CD14-positive monocyte (primary cell): ENCODE measurements at places on chromosomes 6 and 20.

- DNase-seq: no peak
Observed at GRCh38 chr20:36364506-36364905, 58.4 kb downstream of the DLGAP4 start.

DNA sequence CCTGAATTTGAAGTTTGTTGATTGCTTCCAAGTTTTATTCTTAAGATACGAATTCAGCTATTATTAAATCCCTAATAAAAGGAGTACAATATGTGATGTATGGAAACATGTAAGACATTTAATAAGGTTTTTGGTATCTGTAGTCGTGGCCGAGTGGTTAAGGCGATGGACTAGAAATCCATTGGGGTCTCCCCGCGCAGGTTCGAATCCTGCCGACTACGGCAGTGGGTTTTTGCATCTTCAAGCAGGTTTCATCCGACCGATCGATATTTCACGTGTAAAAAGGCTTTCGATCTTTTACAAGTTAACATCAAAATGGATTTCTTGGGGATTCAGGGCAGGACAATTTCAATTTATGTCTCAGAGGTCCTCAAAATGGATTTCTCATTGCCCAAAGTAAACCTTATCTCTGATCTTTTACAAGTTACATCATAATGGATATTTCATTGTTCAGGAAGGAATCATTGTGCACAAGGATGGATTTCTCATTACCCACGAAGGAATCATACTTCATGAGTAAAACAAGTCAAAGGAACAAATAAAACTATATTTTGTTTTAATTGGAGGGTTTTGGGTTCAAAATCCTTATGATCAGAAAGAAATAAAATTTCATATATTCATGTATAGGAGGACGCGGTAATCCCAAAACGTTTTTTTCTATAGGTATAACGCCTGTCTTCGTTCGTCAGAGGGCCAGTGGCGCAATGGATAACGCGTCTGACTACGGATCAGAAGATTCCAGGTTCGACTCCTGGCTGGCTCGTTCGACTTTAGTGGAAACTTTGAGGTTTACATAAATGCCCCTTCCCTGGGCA lies 37.3 kb upstream of the BTN3A2 start:
- peak; percentile 75 for DNase-seq

- no peak for DNase-seq
Observed at GRCh38 chr6:166636934-166637333, 9.9 kb upstream of the RPS6KA2 start.

DNA sequence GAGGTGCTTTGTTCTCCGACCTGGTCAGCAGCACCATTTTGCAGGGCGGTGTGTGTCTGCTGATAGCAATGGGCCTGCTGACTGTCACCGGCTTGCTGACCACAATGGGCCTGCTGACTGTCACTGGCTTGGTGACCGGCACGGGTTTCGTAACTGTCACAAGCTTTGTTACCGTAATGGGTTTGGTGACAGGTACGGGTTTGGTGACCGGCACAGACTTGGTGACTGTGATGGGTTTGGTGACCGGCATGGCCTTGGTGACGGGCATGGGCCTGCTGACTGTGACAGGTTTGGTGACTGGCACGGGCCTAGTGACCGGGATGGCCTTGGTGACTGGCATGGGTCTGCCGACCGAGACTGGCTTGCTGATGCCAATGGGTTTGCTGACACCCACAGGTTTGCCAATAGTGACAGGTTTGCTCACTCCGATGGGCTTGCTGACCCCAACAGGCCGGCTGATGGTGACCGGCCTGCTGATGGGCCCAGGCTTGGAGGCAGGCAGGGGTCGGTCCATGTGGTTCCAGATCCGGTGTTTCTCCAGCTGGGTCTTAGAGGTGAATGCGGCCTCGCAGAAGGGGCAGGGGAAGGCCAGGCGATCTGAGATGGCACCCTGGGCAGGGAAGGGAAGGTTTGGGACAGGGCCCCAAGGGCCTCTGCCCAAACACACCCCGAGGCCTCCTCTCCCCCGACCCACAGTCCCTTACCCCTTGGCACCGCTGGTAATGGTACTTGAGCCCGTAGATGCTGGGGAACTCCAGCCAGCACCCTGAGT lies 3.4 kb downstream of the ZNF512B start:
- DNase-seq: no peak

DNA sequence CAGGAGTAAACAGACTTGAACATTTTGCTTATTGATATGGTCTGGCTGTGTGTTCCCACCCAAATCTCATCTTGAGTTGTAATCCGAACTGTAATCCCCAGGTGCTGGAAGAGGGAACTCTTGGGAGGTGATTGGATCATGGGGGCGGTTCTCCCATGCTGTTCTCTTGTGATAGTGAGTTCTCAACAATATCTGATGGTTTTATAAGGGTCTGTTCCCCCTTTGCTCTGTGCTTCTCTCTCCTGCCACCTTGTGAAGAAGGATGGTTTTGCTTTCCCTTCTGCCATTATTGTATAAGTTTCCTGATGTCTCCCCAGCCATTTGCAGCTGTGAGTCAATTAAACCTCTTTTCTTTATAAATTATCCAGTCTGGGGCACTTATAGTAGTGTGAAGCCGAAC lies 40.0 kb downstream of the MYLIP start:
- DNase-seq: no peak

DNA sequence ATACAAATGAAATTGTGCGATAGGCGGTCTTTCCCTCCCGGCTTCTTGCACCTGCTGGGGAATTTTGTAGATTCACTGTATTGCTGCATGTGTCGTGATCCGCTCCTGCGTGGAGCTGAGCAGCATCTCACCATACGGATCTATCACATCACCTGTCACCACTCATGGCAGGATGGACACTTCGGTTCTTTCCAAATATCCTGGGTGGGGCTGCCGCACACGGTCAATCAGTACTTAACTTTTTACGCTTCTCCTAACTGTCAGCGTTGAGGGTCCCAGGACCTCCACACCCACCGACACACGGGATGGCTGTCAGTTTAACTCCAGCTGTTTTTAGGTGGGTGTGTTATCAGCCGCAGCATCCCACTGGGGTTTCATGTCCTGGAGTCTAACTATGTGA lies 19.2 kb downstream of the TAF4 start:
- no peak for DNase-seq

DNA sequence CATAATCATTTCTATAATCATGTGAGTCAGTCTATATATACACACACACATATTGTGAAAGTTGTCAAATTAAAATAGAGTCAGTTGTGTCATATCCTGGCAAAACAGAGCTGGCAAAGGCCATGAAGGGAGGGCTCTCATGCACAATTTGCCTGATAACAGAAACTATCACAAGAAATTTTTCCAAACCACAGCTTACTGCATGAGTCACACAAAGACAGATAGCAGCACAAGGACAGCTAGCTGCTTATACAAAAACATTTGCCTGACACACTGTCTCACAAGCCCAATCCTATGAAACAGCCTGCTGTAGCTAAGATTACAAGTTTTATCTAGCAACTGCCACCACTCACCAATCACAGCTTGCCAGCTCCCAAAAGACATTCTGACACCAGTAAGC lies 848.5 kb upstream of the MAN1A1 start:
- DNase-seq: no peak

DNA sequence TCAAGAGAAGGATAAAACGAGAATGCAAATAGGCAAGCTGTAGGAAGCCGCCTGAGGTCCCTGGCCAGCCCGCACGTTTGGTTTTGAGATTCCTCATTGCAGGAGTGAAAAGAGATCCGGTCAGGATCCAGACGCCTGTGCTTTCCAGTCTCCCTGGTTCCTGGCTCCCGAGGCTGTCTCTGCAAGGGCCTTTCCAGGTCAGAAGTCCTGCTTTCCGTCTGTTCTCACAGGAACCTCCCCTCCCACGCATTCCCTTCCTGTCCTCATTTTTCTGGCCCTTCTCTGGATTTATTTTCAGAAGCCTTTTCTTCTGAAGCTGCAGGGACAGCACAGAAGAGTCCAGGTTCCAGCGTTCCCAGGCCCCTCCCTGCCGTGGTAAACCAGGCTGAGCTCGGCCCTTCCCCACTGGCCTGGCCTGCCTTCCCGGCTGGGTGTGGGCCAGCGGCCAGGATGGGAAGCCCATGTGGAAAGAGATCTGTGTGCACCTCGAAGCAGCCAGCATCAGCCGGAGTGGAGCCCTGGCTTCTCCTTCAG lies 54.0 kb downstream of the TMEM242 start:
- DNase-seq: no peak

GRCh38 chr6:2943564-2943955 lies 27.8 kb downstream of the SERPINB6 start:
- DNase-seq: no peak

DNA sequence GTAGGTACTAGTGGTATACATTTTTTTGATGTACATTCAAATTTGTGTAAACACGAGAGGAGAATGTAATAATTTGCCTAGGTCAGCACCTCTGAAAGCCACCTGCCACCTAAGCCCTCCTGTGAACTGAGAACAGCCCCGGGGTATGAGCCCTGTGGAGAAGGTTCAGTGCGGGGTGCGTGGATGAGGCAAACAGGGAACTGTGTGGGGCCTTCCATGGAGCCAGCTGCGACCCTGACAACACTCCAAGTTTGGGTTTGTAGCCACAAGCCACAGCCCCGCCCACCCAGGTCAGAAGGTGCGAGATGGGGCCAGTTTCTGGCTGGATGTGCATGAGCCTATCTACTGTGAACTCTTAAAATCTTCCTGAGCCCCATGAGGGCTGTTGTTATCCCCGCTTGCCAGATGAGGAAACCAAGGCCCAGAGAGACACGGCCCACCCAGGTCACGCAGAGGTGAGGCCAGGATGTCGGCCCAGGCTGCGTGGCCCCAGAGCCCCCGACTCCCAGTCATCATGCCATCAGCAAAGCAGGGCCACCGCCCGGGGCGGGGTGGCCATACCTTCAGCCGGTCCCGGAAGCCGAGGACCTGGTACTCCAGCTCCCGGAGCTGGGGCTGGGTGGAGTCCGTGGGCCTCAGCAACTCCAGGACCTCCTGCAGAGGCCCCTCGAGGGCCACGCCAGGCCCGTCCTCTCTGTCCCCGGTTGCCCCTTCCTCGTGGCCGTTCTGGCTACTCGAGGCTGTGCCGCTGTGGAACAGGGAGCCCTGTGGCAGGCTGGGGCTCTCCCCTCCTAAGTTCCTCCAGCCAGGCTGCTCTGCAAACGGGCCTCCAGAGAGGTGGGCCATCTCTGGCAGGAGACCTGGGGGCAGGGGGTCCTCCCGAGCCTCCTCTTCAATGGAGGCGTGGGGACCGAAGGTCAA lies 89.6 kb downstream of the RIPOR3 start:
- no peak for DNase-seq

- DNase-seq: no peak
Observed at GRCh38 chr6:34295721-34296120, 46.9 kb upstream of the SMIM29 start.

DNA sequence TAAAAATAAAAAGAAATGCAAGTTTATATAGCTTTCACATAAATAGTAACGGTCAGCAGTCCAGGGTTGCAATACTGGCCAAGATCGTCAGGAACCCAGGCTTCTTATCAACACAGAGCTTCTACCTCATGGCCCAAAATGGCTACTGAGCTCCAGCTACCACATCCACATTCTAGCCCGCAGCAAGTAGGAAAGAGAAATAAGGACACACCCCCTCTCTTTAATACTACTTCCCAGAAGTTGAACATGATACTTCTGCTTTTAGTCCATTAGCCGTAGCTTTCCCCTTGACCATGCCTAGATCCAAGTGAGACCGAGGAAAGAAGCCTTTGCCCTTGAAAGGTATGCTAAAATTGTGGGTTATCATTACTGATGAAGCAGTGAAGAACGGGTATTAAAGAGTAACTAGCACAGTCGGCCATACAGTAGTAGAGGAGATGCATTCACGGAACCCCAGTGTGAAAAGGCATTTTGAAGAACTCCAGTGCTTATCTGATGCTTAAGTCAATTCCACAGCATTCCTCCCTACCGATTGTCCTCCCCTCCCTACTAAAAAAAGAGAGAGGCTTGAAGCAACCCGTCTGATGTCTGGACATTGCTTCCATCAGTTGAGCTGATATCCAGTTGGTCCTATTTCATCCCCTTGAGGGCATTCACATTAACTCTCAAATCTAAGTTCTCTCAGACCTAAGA lies 226.9 kb upstream of the RREB1 start:
- peak; percentile 53 for DNase-seq

GRCh38 chr6:148328876-148329555 lies 13.6 kb upstream of the SASH1 start:
- DNase-seq: no peak

- peak; percentile 79 for DNase-seq
Observed at GRCh38 chr6:45714741-45715507, 300.7 kb downstream of the CLIC5 start.
